ENCODE measurements at places on chromosomes 16 and 17.

GRCh38 chr17:50277357-50277754, 3.1 kb downstream of the TMEM92 start:
- no peak for DNase-seq

DNA sequence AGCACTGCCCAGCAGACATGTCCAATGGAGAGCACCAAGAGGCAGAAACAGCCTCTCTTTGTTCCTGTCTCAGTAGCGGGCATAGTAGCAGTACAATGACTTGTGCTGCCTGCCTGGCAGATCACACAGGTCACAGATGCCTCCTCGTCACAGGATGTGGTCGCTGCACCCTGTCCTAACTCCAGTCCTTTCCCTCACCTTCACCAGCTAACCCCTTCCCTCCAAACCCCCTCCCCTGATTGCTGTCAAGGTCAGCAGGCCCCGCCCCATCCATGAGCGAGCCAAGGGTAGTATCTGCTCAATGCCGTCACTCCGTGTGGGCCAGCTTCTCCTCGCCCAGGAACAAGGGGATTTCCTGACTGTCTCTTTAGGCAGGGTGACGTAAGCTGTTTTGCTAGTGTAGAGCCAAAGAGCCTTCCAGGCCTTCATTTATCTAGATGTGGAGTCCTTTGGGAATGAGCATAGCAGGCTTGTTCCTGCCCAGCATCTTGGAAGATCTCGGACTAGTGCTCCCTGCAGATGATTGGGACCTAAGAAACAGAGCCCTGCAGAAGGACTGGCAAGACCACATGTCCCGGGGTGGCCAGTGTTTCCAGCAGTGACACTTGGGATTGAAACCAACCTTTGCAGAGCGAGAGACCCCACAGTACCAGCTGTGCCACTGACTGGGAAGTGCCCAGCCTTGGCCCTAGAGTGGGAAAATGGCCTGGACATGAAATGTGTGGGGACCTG, 75.9 kb upstream of the TNRC6C start:
- DNase-seq: no peak

- no peak for DNase-seq
Measured at GRCh38 chr17:49259663-49260010, 29.1 kb upstream of the PHOSPHO1 start.

GRCh38 chr16:53159781-53160436, 105.1 kb downstream of the CHD9 start:
- peak; percentile 37 for DNase-seq

- DNase-seq: no peak
Measured at GRCh38 chr16:27983244-27983643, 80.3 kb downstream of the GSG1L start.

- DNase-seq: no peak
Measured at GRCh38 chr17:2780256-2780655, 16.0 kb upstream of the RAP1GAP2 start.

- DNase-seq: no peak
Measured at GRCh38 chr17:69516225-69516624, 101.7 kb downstream of the MAP2K6 start.

DNA sequence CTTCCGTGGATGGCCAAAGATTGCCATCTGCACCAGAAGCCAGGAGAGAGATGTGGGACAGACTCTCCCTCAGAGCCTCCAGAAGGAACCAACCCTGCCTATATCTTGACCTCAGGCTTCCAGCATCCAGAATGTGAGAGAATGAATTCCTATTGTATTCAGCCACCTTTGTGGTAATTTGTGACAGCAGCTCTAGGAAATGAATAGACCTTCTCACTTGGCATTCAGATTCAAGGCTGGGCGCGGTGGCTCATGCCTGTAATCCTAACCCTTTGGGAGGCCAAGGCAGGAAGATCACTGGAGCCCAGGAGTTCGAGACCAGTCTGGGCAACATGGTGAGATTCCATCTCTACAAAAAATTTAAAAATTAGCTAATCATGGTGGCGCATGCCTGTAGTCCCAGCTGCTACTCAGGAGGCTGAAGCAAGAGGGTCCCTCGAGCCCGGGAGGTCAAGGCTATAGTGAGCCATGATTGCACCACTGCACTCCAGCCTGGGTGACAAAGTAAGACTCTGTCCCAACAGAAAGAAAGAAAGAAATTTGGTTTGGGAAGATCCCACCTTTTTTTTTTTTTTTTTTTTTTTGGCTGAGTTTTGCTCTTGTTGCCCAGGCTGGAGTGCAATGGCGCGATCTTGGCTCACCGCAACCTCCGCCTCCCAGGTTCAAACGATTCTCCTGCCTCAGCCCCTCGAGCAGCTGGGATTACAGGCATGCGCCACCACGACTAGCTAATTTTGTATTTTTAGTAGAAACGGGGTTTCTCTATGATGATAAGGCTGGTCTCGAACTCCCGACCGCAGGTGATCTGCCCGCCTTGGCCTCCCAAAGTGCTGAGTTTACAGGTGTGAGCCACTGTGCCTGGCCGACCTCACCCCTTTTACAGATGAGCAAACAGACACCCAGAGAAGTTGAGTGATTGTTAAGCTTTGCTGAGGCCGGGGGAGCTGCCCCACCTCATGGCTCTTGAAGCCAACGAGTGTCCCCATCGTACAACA, 4.3 kb upstream of the CPSF4L start:
- DNase-seq: no peak

- DNase-seq: no peak
Measured at GRCh38 chr17:67392111-67392510, 15.0 kb downstream of the PITPNC1 start.

- DNase-seq: no peak
Measured at GRCh38 chr17:80998118-80998747, 6.6 kb downstream of the CHMP6 start.

DNA sequence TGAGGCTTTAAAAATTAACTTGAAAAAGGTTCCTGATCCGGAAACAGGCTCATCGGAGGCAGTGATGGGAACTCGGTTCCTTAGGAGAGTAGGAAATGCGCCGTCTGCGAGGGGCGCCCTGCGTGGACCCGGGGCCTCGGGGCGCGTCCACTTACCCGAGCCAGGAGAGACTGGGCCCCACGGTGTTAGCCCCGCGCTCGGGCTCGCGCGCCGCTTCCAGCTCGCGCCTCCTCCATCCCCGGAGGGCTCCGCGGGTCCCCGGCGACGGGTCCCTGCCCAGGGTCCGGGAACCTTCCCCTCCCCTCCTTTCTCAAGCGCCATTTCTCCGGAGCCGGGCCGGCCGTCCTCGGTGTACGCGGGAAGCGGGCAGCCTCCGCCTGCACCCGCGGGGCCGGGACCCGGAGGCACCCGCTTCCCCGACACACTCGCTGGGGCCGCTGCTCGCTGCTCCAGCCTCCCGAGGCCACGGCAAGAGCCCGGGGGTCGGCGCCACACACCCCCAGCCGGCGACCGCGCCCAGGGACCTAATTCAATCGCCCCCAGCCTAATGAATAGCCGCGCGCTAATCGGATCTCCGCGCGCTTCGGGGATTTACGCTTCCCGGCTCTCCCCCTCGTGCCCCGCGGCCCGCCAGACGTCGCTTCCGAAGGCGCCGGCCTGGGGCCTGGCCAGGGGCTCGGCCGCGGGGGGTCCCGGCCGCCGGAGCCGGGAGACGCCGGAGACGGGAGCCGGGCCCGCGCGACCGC, 2.2 kb upstream of the BAHCC1 start:
- DNase-seq: no peak

- no peak for DNase-seq
Measured at GRCh38 chr16:13036600-13036999, 135.2 kb downstream of the SHISA9 start.

GRCh38 chr17:63405741-63406261, 40.3 kb downstream of the CYB561 start:
- no peak for DNase-seq

DNA sequence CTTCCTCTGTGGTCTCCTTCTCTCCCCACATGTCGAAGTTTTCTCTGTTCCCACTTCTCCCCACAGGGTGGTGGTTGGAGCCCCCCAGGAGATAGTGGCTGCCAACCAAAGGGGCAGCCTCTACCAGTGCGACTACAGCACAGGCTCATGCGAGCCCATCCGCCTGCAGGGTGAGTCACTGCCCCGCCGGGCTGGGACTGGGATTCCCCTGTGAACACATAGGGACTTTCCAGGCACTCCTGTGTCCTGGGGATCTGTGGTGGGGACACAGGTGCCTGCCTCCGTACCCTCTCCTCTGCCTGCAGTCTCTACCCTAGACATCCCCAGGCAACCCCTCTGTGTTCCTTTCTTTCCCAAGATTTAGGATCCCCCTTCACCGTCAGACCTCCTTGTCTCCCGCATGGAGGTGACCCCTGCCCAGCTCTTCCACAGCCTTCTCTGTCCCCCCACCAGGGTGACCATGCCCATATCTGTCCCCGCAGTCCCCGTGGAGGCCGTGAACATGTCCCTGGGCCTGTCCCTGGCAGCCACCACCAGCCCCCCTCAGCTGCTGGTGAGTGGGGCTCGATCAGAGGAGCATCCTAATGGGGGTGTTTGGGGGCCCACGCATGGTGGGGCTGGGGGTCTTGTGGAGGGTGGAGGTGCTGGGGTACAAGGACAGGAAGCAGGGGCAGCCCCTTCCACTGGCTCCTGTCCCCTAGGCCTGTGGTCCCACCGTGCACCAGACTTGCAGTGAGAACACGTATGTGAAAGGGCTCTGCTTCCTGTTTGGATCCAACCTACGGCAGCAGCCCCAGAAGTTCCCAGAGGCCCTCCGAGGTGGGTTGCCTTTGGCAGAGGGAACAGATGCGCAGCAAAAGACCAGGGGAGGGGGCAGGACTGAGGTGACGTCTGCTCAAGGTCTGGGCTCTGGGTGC, 5.8 kb downstream of the ITGAM start:
- no peak for DNase-seq

DNA sequence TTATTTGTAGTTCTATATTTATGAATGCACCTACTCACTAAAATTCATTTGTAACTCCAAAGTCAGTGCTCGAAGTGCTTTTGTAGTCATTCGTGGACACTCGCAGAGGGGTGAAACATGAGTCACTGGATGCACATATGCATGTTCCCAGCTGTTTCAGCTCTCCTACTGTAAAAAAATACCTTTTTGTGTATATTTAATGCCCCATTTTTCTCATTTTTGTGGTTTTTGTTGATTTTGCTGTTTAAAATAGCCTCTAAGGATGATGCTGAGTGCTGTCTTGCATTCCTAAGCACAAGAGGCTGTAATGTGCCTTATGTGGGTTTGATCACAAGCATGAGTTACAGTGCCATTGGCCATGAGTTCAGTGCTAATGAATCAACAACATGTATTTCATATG, 30.6 kb downstream of the CENPV start:
- DNase-seq: no peak

DNA sequence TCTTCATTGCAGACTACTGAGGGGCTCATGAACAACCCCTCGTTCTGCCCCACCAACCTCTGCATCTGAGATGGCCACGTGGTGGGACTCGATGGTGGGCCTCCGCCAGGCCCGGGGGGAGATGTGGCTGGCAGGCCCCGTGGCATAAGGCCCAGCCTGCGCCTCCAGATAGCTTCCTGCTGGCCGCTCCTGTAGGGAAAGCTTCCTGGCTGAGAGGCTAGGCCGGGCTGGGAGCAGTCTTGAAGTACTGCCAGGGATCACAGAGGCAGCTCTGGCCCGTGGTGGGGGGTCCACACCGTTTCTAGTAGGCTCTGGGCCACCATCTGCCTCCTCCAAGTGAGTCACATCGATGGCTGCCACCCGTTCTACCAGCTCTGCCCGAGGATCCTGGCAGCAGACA, 7.6 kb downstream of the CAMKK1 start:
- no peak for DNase-seq

- DNase-seq: no peak
Measured at GRCh38 chr16:51034481-51035109, 116.5 kb downstream of the SALL1 start.

DNA sequence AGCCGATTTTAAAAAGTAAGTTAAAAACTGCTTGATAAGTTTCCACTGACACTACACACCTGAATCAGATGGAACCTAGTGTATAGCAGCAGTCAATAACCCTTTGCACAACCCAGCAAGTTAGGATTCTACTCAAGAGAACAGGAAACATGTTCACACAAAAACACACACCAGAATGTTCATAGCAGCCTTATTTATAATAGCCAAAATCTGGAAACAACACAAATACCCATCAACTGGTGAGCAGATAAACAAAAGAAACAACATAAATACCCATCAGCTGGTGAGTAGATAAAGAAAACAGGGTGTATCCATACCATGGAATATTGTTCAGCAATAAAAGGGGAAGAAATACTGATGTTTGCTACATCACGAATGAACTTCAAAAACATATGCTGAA, 2.7 kb upstream of the CDH11 start:
- DNase-seq: no peak

GRCh38 chr16:14436401-14436955, 193.6 kb downstream of the PARN start:
- DNase-seq: no peak

- DNase-seq: no peak
Measured at GRCh38 chr17:63676584-63676983, 23.3 kb downstream of the LIMD2 start.

DNA sequence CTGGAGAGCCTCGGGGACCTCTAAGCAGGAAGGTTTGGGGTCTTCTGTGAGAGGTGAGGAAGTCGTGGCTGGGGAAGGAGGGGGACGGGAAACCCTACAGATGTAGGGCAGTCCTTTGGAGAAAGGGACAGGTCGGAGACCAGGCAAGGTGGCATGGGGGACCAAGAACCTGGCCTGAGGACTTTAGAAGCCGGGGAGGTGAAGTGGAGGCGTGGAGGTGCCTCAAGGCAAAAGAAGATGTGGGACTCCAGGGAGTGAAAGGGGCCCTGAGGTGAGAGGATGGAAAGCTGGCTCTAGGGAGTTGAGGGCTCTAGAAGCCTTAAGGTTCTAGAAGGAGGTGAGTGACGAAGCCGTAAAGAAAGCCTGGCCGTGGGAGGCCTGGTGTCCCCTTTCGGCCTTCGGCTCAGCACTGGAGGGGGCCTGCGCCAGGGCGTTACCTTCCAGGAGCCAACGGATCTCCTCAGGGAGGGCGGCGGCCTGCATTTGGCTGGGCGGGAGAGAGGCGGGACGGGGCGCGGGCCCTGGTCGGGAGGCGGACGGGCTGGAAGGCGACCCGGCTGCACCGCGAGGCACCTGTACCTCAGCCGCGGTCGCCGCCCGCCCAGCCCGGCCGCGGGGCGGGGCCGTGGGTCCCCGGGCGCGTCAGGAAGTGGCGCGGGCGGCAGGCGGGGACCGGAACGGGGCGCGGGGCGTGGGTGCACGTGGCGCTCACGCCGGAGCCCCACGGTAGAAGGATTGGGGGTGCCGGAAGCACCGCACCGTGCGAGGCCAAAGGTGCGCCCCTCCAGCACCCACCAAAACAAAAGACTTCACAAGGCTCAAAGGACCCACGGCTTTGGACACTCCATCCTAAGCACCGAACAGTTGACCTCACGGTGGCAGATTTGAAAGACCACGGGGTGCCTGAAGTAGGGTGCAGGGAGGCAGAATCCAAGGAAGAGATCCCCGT, at the start of gene SKAP1:
Gene SKAP1 (minus strand): TSS at position 577 of the 949 bp plus-strand sequence.
- no peak for DNase-seq
